ENCODE measurements at places on chromosomes 16 and 17.

GRCh38 chr17:40325156-40326013, 16.4 kb downstream of the RARA start:
- no peak for DNase-seq

DNA sequence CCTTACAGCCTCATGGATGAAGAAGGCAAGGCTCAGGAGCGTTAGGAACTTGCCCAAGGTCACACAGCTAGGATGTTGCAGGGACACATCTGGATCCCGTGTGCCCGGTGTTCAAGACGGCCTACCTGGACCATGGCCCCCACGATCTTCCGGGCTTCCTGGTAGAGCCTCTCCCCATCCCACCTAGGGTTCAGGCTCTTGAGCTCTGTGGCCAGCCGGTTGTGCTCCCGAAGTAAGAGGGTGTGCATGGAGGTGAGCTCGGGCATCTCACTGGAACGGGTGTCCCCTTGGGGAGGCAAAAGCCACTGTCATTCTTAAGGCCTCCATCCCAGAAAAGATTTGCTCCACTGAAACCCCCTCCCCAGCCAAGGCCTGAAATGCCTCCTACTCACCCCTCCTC, 5.3 kb downstream of the MPO start:
- DNase-seq = no peak

- no peak for DNase-seq
Observed at GRCh38 chr17:42288803-42289610, 709 bp downstream of the STAT5A start.

GRCh38 chr17:83191388-83192160, 112.2 kb downstream of the METRNL start:
- no peak for DNase-seq

GRCh38 chr16:12951976-12952375, 50.6 kb downstream of the SHISA9 start:
- DNase-seq = no peak

DNA sequence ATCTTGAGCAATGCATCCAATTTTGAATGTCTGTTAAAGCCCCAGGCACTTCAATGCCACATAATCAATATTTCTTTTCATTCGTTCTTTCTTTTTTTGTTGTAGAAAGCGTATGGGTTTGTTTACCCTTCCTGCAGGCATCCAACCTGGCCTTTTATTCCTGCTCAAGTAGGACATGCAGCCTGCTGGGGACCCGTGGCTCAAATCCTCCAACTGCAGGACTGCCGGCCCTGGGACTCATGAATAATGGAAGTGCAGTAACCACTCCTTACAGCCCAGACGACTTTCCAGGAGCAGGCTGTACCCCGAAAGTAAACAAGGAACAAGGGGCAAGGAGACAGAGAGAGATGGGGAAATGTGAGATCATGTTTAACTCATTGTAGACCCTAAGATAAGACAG, 126.4 kb downstream of the SALL1 start:
- no peak for DNase-seq

- no peak for DNase-seq
Observed at GRCh38 chr16:1494129-1494640, 1.0 kb downstream of the TELO2 start.

GRCh38 chr17:7849751-7850504, 4.9 kb upstream of the TMEM88 start:
- no peak for DNase-seq

- DNase-seq = no peak
Observed at GRCh38 chr17:46847204-46848191, 3.9 kb upstream of the WNT9B start.
